ENCODE measurements at places on chromosomes 13 and 19. TPM values are rescaled to one million over a fixed set of nuclear protein-coding genes. Genes with fewer than 3 reads are reported as not detected.

DNA sequence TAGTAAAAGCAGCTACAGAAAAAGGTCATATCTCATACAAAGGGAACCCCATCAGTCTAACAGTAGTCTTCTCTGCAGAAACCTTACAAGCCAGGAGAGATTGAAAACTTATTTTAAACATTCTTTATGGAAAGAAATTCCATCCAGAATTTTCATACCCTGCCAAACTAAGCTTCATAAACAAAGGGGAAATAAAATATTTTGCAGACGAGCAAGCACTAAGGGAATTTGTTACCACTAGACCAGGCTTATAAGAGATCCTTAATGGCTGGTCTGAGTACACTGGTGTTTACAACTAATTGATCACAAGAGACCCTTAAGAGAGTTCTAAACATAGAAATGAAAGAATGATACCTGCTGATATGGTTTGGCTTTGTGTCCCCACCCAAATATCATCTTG lies 128.6 kb upstream of the TNFSF11 start:
- DNase-seq = no peak

GRCh38 chr13:109146912-109147647 lies 517.7 kb downstream of the MYO16 start:
- DNase-seq = no peak

DNA sequence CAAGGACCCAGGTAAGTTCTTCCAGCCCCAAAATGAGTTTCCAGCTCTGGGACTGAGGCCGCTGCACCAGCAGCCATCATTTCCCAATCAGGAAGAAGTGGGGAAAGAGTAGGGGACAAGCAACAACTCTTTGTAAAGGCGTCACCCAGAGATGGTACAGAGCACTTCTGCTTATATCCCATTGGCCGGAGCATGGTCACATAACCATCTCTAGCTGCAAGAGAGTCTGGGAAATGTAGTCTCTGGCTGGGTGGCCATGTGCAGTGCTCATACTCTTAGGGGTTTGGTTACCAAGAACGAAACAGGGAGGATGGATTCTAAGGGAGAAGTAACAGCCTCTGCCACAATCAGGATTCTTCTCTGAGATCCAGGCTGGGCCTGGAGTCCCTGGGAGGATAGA lies 26.3 kb downstream of the CKM start:
- DNase-seq = no peak

GRCh38 chr13:49956131-49956530 lies 20.0 kb upstream of the SPRYD7 start:
- DNase-seq = no peak

DNA sequence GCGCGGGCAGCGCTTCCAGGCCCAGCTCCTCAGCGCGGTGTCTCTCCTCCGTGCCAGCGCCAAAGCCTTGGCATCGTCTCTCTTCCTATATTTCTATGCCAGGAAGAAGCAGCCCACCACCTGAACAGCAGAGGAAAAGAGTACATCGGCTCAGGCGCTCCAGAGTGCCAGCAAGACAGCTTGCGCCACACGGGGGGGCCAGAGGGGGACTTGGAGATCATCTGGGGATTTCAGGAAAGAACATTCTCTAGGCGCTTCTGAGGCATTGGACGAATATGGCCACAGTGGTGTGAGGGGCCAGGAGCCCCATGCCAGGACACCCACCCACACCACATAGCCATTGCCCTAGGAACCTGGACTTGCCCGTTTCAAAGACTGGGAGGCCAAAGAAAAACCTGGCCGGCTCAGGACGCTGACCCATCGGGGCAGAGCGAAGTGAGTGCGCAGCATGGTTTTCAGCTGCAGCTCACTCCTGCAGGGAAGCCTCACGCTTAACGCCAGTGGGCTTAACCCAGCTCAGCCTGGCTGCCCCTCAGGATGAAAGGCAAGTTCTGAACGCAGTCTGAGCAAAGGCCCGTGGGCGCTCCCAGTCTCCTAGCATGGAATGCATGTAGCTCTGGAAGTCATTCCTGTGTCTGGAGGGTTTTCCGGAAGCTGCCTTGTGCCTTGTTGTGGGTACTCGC lies 62.1 kb downstream of the GGACT start:
- DNase-seq = no peak

DNA sequence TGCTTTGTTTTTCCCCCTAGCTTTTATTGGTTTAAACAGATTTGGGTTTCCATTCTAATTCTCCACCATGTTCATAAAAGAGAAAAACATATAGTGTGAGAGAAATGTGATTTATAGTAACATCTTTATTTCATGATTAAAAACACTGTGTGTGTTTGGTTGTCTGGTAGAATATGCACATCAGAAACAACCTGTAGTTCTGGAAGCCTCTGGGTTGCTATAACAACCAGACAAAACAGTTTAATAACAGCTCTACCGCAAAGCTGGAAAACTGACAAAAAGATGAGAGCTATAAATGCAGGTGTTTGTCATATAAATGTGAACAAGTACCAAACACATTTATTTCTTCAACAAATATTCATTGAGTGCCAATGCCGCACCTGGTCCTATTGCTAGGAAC lies 9.8 kb downstream of the KBTBD6 start:
- DNase-seq = no peak

DNA sequence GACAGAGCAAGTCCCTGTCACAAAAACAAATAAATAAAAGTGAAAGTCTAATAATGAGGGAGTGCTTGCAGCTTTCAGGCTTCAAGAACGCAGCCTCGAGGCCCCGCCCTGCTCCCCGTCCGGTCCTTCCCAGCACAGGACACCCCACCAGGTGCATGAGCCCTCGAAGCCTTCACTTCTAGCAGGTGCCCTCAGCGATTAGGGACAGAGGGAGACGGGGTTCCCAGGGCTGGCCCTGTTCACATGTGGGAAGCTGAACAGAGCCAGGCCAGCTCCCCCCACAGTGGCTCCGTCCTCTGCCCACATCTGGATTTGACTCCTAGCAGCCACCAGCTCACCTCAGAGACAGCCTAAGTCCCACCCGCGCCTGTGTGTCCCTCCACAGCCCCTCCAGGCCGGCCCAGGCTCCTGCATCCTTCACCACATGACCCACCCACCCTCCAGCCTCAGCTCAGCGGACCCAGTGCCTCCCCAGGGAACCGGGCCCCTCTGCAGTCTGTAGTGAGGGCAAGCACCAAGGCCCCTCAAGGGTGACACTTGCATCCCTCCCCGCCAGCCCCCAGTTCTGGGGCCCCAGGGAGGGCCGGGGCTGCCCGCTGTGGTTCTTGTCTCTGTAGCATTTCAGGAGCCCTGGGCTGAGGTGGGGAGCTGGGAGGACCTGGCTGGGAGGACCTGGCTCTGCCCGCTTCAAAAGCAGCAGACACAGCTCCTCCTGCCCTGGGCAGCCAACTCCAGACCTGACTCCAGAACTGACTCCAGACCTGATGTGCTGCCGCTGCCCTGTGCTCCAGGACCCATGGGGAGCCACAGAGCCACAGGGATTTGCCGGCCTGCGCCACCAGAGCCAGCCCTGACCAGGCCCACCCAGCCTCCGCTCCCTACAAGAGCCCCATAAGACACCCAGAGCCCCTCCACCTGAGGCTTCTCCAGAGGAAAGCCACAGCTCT lies 27.2 kb downstream of the GPX4 start:
- DNase-seq = no peak

DNA sequence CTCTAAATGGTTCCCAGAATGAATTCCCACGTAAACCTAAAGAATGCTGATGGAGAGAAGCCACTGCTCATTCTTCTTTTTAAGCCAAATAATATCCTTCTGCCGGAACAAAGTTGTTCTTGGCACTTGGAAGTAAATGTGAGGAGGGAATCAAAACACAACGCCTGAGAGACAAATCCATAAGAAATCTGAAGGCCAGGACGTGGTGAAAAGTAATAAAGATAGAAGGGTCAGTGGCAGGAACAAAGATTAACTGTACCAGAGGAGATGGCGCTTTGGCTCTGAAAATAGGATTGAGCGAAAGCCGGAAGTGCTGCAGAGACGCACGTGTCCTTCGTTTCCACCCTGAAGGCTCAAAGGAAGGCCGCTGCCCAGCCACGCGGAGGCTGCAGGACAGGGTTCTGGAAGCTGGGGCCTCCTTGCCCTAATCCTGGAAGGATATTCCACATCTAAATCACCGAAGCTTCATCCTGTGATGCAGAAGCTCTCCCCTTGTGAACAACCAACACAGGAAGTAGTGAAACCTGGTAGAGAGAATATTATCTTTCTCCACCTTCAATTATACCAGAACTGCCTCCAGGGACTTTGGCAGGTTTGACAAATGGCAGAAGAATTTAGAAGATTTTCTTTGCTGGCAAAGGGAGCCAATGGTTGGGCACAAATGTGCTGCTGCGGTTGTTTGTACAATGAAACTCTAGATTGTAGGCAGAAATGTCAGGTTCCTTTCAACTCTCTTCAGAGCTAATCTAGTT lies 214.6 kb upstream of the SERP2 start:
- peak; percentile 54 for DNase-seq

GRCh38 chr13:27765650-27766049 lies 26.6 kb upstream of the GSX1 start:
- DNase-seq = no peak

- no peak for DNase-seq
These were observed 93.9 kb downstream of the COL4A2 start for GRCh38 chr13:110400786-110401533.

- DNase-seq = no peak
These were observed 3.0 kb downstream of the ACSBG2 start for GRCh38 chr19:6138511-6138910.

GRCh38 chr19:843180-843835 lies 2.5 kb downstream of the PRTN3 start:
- no peak for DNase-seq

DNA sequence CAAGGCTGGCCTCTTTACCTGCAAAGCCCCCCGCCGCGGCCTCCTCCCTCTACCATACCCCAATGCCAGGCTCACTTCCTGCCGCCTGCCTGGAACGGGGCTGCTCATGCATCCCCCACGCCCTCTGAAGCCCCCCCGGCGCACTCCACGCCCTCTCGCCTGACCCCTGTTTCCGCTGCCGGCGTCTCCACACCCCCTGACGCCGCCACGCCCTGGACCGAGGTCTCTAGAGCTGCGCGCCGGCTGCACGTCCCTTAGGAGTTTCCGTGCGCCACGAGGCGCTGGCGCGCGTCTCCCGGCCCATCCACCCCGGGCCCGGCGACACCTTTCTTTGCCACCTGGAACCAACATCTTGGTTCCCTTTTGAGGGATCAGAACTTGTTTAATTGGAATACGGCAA lies 16.0 kb downstream of the DPRX start:
- no peak for DNase-seq

GRCh38 chr19:6862673-6863078 lies 24.7 kb upstream of the ADGRE1 start:
- DNase-seq = peak; percentile 19

- no peak for DNase-seq
These were observed 13.3 kb downstream of the TTYH1 start for GRCh38 chr19:54428323-54429175.

The NOVA2 gene
- 1.1 TPM for total RNA-seq

The ZNF90 gene
- total RNA-seq = not detected

The SERPINE3 gene
- not detected for total RNA-seq

The NOTCH3 gene
- total RNA-seq = 22.8 TPM

The RASGRP4 gene
- total RNA-seq = 1.2 TPM

The IGFLR1 gene
- total RNA-seq = 3.4 TPM

The ZNF208 gene
- total RNA-seq = not detected

The AMER2 gene
- total RNA-seq = 0.87 TPM

The ZNF155 gene
- 1.3 TPM for total RNA-seq

The GIPR gene
- total RNA-seq = not detected

The IGFL1 gene
- total RNA-seq = not detected

The CEACAM3 gene
- not detected for total RNA-seq

The CBLC gene
- total RNA-seq = not detected

All from gastrocnemius medialis (tissue), 4 donors.